Right renal pelvis (tissue), 4 donors: ENCODE measurements at places on chromosomes 1 and 21. TPM values are rescaled to one million over a fixed set of nuclear protein-coding genes. Genes with fewer than 3 reads are reported as not detected.

SPATA46 gene
- polyA plus RNA-seq, result 0.39 TPM

KIF17 gene
- polyA plus RNA-seq, result 4.4 TPM

SLFNL1 gene
- polyA plus RNA-seq, result 0.40 TPM

OR10Z1 gene
- polyA plus RNA-seq, result 0.04 TPM

TAL1 gene
- polyA plus RNA-seq, result 4.6 TPM

PRR9 gene
- polyA plus RNA-seq, result not detected

TFAP2E gene
- 0.98 TPM for polyA plus RNA-seq

PALMD gene
- polyA plus RNA-seq, result 3.2 TPM

SPATA21 gene
- polyA plus RNA-seq, result not detected

HSD11B1 gene
- polyA plus RNA-seq, result 0.46 TPM

TRABD2B gene
- 25.8 TPM for polyA plus RNA-seq

ADPRS gene
- polyA plus RNA-seq, result 38.0 TPM

SMIM1 gene
- polyA plus RNA-seq, result 15.3 TPM

ADAMTS5 gene
- polyA plus RNA-seq, result 20.0 TPM

HSPA6 gene
- 0.49 TPM for polyA plus RNA-seq

ASTN1 gene
- 1.8 TPM for polyA plus RNA-seq

VANGL2 gene
- polyA plus RNA-seq, result 36.2 TPM

PEX19 gene
- polyA plus RNA-seq, result 82.6 TPM

TTC22 gene
- polyA plus RNA-seq, result 5.0 TPM

CACHD1 gene
- 65.1 TPM for polyA plus RNA-seq

KRTAP19-1 gene
- not detected for polyA plus RNA-seq

THEM5 gene
- 0.66 TPM for polyA plus RNA-seq

ADAMTS4 gene
- 1.4 TPM for polyA plus RNA-seq

RGS8 gene
- not detected for polyA plus RNA-seq

PPIAL4G gene
- polyA plus RNA-seq, result not detected

STK40 gene
- 42.1 TPM for polyA plus RNA-seq

SLAMF1 gene
- 0.10 TPM for polyA plus RNA-seq

HSF2BP gene
- polyA plus RNA-seq, result 2.1 TPM

SH2D2A gene
- 0.77 TPM for polyA plus RNA-seq

TMEM240 gene
- polyA plus RNA-seq, result 4.9 TPM

CASQ2 gene
- 0.36 TPM for polyA plus RNA-seq

FAM177B gene
- polyA plus RNA-seq, result 0.15 TPM

UTP11 gene
- 46.7 TPM for polyA plus RNA-seq

OR6N2 gene
- not detected for polyA plus RNA-seq

HPCAL4 gene
- polyA plus RNA-seq, result 1.1 TPM

CCDC30 gene
- 19.0 TPM for polyA plus RNA-seq

TMEM81 gene
- polyA plus RNA-seq, result 3.9 TPM

RNU1-3 gene
- not detected for polyA plus RNA-seq

USF1 gene
- 57.2 TPM for polyA plus RNA-seq

CYP4A11 gene
- polyA plus RNA-seq, result 38.3 TPM

RAB3B gene
- 5.7 TPM for polyA plus RNA-seq

KANK4 gene
- polyA plus RNA-seq, result 19.7 TPM
